ENCODE measurements at places on chromosomes 2 and 18.

- no peak for DNase-seq
These were observed 198.9 kb upstream of the NABP1 start for GRCh38 chr2:191478799-191479679.

DNA sequence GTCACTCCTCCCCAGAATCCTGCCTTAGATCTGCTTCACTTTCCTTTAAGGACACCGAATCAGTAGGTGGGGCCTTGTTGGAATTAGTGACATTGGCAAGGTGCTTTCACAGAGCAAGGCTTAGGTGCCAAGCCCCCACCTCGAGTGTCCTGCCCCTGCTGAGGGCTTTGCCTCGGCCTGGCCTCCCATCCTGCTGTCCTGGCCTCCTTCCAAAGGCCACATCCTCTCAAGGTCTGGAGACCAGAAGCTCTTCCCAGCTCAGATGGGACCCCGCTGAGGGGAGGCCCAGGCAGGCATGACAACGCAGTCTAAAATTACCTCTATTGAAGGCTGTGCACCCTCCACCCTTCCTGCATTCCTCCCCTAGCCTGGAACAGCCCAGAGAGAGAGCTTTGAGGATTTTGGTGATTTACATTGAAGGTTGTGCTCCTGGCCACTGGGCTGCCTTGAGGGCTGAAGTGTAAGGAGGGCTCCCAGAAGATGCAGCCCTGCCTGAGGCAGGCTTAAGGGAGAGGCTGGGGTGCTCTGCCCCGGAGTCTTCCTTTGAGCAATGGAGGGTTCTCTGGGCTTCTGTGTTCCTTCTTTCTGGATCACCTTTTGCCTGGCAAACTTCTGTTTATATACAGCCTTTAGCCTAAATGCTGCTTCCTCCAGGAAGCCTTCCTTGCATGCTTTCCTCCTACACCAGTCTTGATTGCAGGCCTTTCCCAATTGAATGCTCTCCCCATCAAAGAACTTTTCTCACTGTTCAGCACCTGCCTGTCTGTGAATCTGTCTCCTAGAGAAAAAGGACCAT lies 154.4 kb downstream of the DDX1 start:
- no peak for DNase-seq

DNA sequence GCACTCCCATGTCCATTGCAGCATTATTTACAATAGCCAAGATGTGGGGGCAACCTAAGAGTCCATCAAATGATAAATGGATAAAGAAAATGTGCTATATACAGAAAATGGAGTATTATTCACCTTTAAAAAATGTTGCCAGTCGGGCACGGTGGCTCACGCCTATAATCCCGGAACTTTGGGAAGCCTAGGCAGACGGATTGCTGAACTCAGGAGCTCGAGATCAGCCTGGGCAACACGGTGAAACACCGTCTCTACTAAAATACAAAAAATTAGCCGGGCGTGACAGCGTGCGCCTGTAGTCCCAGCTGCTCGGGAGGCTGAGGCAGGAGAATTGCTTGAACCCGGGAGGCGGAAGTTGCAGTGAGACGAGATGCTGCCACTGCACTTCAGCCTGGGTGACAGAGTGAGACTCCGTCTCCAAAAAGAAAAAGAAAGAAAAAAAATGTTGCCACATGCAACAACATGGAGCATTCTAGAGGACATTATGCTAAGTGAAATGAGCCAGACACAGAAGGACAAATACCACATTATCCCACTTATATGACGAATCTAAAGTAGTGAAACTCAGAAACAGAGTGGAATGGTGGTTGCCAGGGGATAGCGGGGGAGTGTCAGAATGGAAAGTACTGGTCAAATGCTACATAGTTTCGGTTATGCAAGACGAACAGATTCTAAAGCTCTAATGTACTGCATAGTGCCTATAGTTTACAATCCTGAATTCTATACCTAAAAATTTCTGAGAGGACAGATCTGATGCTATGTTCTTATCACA lies 1385.6 kb upstream of the TMEFF2 start:
- no peak for DNase-seq

DNA sequence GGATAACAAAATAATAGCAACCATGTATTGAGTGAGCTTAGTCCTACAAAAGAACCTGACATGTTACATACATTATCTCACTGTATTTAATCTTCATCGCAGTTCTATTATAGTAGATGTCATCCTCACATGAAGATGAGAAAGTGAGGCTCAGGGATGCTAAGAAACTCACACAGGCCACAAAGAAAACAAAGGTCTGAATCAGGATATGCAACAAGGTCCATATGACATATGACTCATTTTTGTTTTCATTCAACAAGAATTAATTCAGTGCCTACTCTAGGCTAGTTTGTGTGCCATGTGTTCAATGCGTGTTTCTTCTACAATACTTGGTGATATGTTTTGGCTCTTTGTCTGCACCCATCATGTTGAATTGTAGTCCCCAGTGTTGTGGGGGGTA lies 219.7 kb upstream of the EPHA4 start:
- no peak for DNase-seq

GRCh38 chr2:219478916-219479315 lies 19.8 kb upstream of the GMPPA start:
- no peak for DNase-seq

- DNase-seq, result no peak
These were observed 1.3 kb downstream of the YWHAQ start for GRCh38 chr2:9629222-9630116.

GRCh38 chr2:185643434-185643833 lies 95.2 kb upstream of the FSIP2 start:
- DNase-seq, result no peak

DNA sequence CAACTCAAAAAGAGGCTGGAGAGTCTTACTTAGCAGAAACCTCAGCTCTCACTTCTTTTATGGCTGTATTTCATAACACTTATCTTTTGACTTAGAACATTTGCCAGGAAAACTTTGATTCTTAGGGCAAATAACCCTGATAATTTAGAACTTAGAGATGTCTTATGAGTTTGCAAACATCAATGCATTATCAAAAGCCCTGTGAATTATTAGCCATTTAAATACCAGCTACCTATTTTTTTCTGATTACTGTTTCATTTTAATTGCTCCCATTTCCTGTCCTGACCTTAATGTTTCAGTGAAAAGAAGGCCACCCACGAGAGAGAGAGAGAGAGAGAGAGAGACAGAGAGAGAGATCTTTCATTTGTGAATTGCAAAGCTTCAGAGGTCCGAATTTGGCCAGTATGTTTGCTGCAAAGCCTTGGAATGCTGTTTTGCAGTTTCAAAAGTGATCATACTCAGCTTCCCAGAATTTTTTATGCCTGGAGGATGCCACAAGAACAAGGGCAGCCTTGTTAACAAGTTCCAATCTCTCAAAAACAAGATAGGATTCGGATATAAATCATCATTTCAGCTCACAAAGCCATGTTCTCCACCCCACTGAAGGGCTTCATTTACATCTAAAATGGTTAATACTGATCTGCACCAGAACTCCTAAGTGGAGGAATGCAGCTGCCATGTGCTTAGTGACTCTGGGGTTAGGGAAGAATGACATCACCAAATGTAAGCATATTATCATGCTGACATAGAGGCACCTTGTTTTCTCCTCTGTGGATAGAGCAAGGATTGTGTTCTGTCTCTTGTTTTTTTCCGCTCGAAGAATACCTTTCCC lies 478.2 kb downstream of the ARHGAP15 start:
- DNase-seq, result no peak

GRCh38 chr2:60554074-60554645 lies 706 bp upstream of the BCL11A start:
- DNase-seq, result peak; percentile 17

- peak; percentile 7 for DNase-seq
These were observed 593.3 kb upstream of the FANCL start for GRCh38 chr2:58834404-58834803.

DNA sequence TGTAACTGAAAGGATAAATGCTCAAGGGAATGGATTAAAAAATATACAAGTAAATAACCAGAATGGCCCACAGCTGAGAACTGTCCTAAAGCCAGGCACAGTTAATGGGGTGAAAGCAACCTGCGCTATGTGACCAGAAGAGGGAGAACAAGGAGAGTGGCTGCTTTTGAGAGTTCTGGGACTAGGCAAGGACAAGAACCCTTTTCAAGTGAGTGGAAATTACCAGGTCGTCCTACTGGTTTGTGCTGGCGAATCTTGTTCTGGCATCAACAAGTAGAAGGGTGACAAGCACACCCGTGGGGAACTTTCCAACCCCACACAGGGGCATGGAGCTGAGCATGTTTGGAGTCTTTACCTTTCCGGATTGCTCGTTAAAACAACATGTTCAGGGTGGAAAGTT lies 82.8 kb downstream of the TMEM17 start:
- no peak for DNase-seq

GRCh38 chr18:77170890-77171410 lies 38.4 kb upstream of the MBP start:
- no peak for DNase-seq

DNA sequence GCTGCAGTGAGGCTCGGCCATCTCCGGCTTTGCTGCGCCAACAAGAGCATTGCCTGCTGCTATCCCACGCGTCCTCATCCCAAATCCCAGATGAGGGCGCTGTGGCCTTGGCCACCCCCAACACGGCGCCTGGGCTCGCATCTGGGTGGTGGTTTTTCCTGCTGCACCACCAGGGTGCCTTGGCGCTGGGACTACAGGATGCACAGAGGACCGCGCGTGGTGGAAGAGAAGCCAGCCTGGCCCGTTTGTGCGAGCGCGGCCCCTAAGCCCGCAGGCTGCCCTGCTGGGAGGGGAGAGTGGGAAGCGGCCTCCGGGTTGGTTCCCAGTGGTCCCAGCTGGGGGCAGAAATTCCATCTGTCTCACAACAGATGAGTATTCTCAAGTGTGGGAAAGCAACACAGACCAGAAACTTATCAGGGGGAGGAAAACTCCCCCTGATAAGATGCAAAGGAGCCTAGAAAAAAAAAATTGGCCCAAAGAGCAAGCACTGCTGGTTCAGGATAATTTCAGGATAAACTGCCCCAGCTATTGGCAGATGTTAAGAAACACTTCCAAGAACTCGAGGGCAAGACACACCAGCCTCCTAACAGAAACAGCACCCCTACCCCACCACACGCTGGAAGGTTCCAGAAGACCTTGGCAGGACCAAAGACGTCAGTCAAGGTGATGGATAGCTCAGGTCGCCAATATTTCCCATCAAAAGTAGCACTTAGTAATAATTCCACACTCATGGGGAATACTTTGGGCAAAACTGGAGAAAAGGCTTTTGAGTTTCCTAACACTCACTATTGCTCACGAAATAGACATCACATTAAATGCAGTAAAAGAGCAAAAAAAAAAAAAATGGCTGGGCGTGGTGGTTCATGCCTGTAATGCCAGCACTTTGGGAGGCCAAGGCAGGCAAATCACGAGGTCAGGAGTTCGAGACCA lies 152.1 kb downstream of the PXDN start:
- no peak for DNase-seq

DNA sequence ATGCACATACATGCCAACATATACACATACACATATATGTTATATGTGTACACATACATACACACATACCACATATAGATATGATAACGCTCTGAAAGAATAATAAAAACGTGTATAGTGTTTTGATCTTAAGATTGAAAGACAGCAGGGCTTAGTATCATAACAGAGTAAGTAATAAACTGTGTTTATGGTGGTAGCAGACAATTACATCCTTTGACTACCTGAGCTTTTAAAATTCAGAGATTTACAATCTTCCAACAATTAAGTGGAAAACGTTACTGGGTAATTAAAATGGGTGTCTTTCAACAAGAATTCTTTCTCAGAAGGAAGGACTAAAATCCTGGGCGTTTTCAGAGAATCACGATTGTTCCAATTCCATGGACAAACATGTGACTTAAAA lies 552.4 kb downstream of the EPHA4 start:
- DNase-seq, result no peak

DNA sequence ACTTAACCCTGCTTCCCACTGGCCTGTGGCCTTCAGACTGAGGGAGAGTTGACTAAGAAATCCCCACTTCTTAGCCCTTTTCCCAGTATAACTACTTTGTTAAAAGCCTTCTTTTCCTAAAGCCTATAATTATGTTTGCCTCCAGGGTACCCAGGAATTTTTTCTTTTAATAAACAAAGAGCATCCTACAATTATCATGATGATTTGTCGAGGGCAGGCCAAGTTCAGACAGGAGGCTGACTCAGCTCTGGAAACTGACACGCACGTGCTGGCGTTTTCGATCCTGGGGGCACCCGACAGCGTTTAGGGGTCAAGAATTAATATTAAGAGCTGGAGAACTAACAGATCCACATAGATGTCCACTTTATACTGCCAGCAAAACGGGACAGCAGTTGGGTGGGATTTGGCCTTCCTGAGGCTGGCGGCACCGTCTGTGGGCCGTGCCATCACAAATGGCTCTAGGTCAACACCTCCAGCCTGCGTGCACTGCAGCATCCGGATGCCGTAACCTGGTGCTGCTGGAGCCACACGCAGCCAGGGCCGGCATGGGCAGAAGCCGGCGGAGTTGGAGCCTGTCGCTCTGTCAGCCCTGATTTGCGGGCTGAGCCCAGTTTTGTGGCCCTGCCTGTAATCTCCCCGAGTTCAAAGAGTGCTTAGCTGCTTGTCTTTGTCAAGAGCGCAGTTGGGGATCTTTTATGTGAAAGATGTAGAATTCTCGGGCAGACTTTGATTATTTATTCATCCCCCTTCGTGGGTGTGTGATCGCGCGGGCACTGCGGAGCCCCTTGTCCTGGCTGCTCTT lies 191.0 kb downstream of the GLI2 start:
- DNase-seq, result no peak

DNA sequence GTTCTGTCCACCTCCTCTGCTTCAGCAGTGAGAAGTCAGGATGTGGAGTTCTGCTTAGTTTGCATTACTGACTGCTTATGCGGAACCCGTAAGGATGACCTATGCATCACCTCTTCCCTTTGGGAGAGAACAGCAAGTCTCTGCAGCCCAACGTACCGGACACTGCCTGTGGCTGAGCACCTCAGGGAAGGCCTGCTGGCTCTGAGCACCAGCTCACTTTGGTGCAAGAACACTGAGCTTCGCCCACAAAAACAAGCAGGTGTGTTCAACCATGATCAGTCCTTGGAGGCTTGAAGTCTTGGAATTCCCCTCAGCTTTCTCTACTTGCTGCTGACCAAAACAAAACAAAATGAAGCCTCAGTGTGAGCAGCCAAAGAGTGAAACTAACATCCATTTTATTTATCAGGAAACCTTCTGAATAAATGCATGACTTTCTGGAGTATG lies 52.7 kb upstream of the NCK2 start:
- DNase-seq, result no peak

- no peak for DNase-seq
These were observed 97.7 kb upstream of the PGAP1 start for GRCh38 chr2:197024206-197024605.

GRCh38 chr2:232584238-232584637 lies 33.7 kb downstream of the EIF4E2 start:
- DNase-seq, result no peak

- no peak for DNase-seq
These were observed 10.7 kb upstream of the STAM2 start for GRCh38 chr2:152186262-152186661.

GRCh38 chr2:104033399-104033798 lies 820.5 kb upstream of the POU3F3 start:
- no peak for DNase-seq

- DNase-seq, result no peak
These were observed 40.3 kb upstream of the KCNJ13 start for GRCh38 chr2:232816657-232817056.

DNA sequence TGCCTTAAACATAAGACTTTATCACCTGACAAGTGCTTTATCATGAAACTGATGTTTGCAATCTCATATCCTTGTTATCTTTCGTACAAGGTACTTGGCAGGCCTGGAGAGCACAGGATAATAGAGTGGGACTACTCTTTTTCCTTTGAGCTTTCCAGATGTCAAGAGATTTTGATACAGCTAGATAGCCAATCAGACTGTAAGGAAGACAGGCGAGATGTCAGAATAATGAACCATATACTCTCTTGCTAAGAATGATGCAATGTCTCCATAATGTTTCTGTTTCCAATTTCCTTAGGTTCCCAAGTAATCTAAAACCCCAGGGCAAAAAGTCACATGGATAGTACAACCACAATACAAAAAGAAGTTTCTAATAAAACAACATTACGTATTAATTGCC lies 313.1 kb downstream of the PDE11A start:
- no peak for DNase-seq
